Ascending aorta (tissue), 2 donors: ENCODE measurements at places on chromosomes 2 and 18.

- DNase-seq: no peak
These were observed 386.5 kb upstream of the DCC start for GRCh38 chr18:51953521-51953920.

DNA sequence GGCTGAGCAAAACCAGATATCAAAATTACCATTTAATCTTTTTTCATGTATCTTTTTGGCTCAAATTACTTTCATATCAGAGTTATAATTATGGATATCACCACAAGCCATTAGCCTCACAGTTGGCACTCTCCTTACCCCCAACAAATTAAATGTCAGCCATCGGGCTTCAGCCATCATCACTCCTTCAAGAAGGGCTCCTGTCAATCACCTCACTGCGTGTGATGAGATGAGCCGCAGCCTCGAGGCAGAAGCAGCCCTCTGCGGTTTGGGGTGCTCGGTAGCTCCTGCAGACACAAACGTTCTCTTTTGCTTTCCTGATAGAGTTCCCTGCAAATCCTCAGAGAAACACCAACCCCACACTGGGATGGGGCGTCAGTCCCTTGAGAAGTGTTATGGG lies 94.1 kb downstream of the DNER start:
- no peak for DNase-seq

GRCh38 chr2:176297067-176297466 lies 27.8 kb downstream of the MTX2 start:
- DNase-seq: no peak

GRCh38 chr2:104969564-104969963 lies 68.3 kb upstream of the MRPS9 start:
- DNase-seq: no peak

GRCh38 chr18:907115-907884 lies 2.6 kb downstream of the ADCYAP1 start:
- DNase-seq: no peak

DNA sequence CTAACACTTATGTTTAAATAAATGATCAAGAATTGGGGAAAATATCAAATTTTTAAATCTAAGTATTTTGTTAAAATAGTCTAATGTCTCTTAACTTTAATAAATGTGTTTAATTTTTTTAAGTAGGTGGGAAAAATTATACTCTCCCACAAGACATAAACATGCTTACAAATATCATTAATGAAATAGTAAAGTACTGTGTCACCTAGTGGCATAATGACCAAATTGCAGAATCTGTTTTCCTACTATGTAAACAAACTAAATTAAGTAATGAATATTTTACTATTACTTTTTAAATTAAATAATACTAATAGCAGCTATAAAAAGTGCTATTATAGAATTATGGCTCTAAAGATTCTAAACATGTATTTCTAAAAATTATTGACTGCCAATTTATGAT lies 52.0 kb upstream of the CHAC2 start:
- no peak for DNase-seq

DNA sequence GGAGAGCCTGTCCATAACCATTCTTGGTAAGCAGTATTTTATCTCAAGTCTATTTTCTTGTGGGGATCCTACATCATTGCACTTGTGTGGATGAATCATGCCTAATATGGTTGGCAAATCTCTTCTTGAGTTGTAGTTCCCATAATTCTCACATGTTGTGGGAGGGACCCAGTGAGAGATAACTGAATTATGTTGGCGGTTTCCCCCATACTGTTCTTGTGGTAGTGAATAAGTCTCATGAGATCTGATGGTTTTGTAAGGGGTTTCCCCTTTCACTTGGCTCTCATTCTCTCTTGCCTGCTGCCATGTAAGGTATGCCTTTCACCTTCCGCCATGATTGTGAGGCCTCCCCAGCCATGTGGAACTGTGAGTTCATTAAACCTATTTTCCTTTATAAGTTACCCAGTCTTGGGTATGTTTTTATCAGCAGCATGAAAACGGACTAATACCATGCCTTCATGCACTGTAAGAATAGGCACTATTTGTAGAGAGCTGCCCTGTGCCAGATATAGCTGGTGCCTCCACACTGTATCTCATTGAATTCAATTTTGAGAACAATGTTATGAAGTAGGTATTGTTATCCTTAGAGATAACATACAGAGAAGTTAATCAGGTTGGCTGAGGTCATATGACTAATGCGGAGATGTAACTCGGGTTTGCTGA lies 148.3 kb downstream of the PLCL1 start:
- no peak for DNase-seq

DNA sequence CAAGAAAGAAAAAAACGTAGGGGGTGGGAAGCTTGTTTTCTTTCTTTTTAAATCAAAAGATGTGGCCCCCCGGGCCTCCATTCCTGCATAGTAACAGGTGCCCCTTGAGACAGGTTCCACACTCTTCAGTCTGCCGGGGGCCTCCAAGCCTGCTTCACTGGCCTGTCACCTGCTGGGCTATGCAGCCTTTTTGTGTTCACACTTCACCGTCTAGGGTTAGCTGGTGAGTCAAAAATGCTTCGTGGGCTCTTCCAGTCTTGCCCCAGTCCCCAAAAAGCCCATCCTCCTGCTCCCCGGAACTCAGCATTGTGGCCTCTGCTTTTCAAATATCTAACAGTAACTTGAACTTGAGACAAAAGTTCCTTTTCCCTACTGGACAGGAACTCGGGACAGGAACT lies 67.9 kb downstream of the POLR1A start:
- DNase-seq: no peak

GRCh38 chr18:28736223-28736622 lies 559.3 kb upstream of the CDH2 start:
- no peak for DNase-seq

GRCh38 chr18:65587491-65587890 lies 163.3 kb upstream of the CDH7 start:
- DNase-seq: no peak

DNA sequence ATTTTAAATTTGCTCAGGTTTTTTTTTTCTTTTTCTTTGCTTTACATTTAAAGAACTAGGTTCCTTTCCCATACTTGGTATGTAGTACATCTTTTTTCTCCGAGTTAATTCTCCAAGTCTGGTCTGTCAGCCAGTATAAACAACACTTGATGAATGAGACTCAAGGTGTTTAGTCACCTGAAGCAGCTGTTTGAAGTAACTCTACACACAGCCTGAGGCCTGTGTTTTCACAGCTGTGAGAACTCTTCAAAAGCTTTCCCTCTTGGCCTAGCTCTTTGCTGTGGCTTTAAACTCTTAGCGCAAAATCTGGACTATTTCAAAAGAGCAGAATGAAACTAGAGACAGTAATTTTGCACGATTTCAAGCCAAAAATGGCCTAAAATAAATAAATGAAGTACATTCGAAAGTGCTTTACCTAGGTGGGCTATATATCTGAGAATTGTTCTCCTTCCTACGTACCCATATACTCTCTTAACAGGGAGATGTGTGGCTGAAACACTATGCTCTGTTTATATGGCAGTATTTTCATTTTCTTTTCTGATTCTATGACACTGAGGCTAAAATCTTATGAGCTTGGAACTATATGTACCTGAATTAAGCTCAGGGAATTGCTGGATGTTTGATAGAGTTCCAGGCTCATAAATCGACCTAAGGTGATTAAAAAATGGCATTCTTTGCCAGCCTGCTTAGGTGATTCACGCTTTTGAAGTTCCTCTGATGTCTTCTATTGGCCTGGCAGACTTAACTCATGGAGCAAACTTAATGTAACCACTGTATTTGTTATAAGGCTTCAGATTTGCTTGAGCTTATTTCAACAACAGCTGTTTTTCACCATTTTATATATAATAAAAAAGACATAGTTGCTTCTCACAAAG lies 1044.1 kb upstream of the ZEB2 start:
- no peak for DNase-seq

- no peak for DNase-seq
These were observed 11.9 kb downstream of the SMAD7 start for GRCh38 chr18:48938827-48939204.

DNA sequence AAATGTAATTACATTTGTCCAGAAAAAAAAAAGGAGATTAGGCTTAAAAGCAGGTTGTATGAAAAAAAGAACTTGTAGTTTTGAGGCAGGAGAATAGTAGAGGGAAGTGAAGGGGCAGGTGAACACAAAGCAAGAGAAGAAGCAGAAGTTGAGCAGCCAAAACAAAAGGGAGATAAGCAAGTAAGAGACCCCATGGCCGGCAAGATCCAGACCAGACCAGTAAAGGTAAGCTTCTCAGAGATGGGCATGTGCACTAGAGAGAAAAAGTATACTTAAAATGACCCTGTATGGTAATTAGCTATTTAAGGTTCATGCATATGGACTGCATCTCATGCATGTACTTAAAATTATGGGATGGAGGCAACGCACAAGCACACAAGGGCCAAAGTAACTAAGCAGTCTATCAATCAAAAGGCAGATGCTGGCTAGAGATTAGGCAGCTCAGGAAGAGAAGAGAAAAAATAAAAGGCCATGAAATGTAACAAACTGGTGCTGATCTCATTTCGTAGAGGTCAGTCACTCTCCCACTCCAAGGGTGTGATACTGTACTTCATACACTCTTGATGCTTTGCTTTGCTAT lies 9.7 kb downstream of the SIGLEC15 start:
- DNase-seq: no peak

DNA sequence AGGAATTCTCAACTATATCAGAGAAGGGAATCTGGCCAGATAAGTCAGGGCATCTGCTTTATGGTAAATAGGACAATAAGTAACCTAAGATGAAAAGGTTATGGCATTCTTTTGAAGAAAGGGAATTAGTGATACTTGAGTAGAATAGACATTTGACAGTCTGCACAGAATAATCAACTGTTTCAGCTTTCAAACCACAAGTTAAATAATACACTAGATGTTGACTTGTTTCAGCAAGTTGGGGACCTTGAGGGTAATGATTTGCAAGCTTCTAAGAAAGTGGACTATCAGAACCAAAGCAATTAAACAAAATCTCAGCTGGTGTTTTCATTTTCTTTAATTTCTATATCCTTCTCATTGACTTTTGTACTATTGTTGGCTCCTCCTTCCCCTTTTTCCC lies 54.5 kb downstream of the SLC39A10 start:
- no peak for DNase-seq
